Mammary epithelial cell (primary cell): ENCODE measurements at places on chromosomes 11 and 22. TPM values are rescaled to one million over a fixed set of nuclear protein-coding genes. Genes with fewer than 3 reads are reported as not detected.

LGALS12 gene
- total RNA-seq: not detected

MYOD1 gene
- total RNA-seq: not detected

CNIH2 gene
- total RNA-seq: 0.33 TPM

PDGFD gene
- total RNA-seq: 0.11 and 0.19 TPM in 2 replicates

KCNQ1OT1 gene
- total RNA-seq: 0.45 and 0.82 TPM in 2 replicates

OPCML gene
- 0.19 and 0.26 TPM in 2 replicates for total RNA-seq

GGTLC2 gene
- total RNA-seq: not detected

ZP1 gene
- not detected in 2 replicates for total RNA-seq

MTMR3 gene
- total RNA-seq: 34.1 and 52.4 TPM in 2 replicates

SLCO2B1 gene
- total RNA-seq: not detected

DTX4 gene
- 11.5 TPM for total RNA-seq

PKNOX2 gene
- total RNA-seq: 0.16 and 0.37 TPM in 2 replicates

SMTNL1 gene
- not detected in 2 replicates for total RNA-seq

TAGLN gene
- 3,470 TPM for total RNA-seq

DNA sequence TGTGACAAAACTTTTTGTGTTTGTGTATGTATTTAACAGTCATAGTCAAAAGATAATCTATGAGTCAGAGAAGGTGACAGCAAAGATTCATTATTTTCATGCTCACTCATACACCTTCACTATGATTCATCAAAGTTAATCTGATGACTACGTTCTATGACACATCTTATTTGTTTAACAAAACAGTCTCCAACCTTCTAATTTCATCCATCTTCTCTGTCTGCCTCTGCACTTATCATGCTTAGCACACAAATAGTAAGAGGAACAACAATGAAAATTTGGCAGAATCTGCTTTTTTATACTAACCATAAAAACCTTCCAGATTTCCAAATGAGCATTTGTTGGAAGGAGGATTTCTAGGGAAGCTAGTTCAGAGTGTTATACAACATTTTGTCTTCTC lies 568.9 kb downstream of the LUZP2 start:
- DNase-seq: peak; percentile 76

GRCh38 chr11:80086496-80087055 lies 645.7 kb upstream of the TENM4 start:
- no peak for DNase-seq

DNA sequence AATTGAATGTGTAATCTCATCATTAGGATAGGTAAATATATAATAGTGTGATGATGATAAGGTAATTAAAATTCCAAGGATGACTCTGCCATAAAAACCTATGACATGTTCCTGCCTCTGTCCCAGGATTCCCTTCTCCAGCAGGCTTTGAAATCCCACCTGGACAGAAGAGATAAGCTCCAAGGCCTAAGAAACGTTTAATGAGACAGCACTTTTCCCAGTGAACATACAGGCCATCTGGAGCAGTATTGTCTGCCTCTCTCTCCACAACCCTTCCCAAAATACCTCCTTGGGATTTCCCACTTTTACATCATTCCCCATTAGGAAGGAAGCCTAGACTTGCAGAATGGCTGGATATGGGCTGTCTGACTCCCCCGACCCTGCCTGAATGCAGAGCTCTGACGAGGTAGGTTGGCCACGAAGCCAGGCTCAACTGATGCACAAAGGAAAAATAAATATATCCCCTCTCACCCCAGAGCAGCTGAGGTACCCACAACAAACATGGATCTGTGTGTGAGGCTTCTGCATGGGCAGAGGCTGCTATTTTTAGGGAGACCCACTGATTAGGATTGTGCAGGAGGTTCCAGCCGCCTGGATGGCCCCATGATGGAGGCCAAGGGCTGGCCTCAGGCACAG lies 71.0 kb downstream of the TMPRSS5 start:
- peak; percentile 12 for DNase-seq

DNA sequence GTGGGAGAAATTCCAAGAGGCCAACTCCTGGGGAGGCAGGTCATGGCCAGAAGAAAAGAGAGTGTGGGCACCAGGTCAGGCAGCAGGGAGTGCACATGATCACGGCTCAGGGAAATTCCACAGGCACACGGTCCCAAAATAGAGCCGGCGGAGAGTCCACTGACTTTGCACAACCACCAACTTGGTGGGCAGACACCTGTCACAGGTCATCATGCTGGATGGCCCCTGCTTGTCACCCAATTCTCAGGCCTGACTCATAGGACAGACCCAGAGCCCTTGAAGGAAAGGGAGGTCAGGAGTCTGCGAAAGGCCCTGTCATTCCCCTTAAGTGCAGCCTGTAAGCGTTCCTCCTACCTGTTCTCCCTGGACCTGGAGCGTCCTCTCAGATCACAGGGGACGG lies 15.8 kb downstream of the APOL2 start:
- no peak for DNase-seq

GRCh38 chr11:68347841-68348240 lies 35.5 kb downstream of the LRP5 start:
- no peak for DNase-seq

DNA sequence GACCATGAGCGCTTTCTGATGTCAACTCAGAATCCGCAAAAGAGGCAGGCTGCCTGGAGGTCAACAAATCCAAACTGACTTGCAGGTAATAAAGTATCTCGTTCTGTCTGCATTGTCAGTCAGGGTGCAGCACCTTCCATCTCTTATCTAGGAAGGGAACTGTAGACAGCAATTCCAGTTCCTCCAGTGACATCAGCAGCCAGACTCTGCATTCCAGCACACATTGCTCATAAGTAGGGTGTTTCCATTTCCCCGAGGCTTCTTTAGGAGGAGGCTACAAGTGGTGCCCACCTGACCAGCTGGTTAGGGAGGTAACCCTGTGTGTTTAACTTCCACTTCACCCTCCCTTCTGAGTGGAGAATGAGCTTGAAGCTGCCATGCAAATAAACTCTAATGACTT lies 53.3 kb downstream of the NTM start:
- peak; percentile 46 for DNase-seq

DNA sequence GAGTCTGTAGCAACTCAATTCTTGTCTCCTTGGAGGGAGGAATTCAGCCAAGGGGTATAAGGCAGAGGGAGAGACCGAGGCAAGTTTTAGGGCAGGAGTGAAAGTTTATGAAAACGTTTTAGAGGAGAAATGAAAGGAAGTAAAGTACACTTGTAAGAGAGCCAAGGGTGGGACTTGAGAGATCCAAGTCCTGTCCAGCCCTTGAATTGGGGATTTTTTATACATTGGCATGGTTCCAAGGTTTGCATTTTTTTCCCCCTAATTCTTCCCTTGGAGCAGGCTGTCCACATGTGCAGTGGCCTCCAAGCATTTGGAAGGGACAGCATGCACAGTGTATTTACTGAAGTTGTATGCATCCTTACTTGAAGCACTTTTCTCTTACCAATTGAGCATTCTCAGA lies 192.1 kb downstream of the LUZP2 start:
- DNase-seq: no peak

- DNase-seq: no peak
Measured at GRCh38 chr11:70040869-70041501, 37.1 kb upstream of the ANO1 start.

DNA sequence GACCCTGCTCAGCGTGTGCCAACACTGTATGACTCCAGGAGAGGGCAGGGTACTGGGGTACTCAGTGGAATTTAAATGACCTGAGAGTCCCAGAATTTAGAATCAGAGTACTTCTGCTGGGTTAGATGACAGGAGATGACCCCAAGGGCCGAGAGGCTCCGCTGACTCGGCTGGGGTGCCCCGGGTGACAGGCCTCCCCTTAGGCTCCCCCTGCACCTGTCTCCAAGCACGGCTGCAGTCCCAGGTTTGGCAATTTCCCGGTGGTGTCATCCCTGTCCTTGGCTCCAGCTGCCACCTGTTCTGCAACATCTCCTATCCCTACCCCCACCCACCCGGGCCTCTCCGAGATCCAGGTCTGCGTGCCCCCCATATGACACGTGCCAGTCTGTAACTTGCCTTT lies 1.3 kb downstream of the ACTN3 start:
- no peak for DNase-seq

DNA sequence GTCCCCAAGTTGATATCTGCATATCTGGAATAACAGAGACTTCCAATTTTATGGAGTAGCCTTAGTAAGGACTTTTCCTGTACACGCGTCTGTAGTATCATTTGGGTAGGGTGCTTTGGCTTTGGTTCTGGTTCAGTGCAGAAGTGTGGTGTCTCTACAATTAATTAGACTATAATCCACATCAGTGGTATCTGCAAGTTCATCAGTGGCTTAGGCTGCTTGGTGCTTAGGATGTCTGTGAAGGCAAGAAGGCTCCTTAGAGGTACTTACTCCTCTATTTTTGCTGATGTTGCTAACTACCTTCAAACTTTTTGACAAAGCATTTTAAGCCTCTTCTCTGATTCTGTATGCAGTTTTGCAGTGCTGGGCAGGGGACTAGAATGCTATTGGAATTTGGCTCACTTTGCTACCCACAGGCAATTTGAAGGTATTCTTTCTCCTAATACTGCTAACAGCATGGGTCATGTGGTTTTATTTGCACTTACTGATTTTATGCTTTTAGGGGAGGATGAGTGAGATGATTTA lies 49.4 kb downstream of the KCNQ1OT1 start:
- DNase-seq: no peak

GRCh38 chr11:117565709-117566108 lies 231.3 kb downstream of the DSCAML1 start:
- no peak for DNase-seq

- no peak for DNase-seq
Measured at GRCh38 chr22:24391836-24392217, 35.6 kb upstream of the ADORA2A start.

- DNase-seq: no peak
Measured at GRCh38 chr11:69009441-69010211, 3.4 kb downstream of the MRGPRF start.

- DNase-seq: no peak
Measured at GRCh38 chr22:43118024-43118849, 7.7 kb downstream of the BIK start.

DNA sequence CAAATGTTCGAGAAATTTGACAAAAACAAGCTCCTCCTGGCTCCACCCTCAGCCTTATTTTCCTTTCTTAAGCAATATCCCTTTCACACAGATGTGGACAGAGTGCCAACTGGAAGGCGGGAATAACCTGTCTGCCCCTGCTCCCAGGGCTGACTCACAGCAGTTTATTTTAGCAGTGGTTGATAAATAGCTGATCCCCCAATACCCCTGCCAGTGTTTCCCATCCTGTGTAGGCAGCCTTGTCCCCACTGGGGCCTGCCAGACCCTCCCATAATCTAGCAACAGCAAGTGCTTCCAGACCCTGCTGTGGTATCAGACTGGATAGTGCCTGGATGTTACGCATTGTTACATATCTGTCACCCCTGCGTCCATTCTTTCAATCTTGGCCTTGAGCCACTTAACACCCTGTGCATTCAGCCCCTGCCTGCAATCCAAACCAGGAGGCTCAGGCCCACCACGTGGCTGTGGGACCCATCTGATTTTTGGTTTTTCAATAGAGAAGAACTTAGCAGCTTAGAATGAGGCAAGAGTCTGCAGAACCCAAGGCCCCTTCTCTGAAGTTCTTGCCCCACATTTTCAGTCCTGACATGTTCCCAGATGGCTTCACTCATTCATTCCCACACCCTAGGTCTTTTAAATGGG lies 53.7 kb downstream of the PARVA start:
- DNase-seq: peak; percentile 90

- DNase-seq: peak; percentile 66
Measured at GRCh38 chr11:8768625-8769333, 86.2 kb downstream of the RPL27A start.

DNA sequence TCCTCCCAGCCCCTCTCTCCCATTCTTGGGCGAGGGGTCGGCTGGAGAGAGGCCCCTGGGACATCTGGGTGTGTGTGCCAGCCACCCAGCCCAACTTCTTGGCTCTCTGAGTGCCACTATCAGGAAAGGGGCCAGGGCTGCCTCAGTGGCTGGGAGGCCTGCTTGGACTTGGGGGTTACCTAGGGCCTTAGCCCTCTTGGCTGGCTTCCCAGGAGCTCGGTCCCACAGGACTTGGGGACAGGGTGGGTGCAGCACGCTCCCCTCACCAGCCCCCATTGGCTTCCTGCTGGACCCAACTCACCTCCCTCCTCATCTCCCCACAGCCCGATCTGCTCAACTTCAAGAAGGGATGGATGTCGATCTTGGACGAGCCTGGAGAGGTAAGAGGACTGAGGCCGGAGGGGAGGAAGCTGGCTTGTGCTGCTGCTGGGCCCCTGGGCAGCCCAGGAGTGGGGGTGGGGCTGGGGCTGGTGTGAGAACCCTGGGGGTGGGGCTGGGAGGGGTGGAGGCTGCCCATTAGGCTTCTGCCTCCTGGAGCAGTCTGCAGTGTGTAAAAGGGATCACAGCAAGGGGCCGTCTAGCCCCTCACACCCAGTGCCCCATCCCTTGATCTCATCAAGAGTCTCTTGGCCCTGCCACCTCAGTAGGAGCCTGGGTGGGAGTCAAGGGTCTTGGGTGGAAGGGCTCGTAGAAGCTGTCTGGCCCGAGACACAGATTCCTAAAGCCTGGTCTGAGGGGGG lies 54.8 kb downstream of the TRIOBP start:
- no peak for DNase-seq

DNA sequence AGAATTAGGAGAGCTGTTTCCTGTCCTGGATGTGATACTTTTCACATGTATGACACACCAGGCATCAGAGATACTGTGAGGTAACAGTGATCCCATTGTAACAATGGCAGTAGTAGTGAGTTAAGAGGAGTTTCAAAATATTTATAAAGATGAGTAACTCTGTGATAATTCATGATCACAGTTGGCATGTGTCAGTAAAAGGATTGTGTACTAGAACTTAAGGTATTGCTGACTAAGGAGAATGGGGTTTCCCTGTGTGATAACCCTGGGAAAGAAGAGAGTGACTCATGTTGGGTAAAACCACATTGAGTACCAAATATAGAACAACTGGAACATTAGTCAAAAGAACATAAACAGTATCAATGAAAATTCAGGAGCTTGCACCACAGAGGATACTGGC lies 22.9 kb upstream of the SLC5A1 start:
- DNase-seq: peak; percentile 100

GRCh38 chr11:130890039-130890745 lies 26.1 kb downstream of the SNX19 start:
- DNase-seq: no peak

DNA sequence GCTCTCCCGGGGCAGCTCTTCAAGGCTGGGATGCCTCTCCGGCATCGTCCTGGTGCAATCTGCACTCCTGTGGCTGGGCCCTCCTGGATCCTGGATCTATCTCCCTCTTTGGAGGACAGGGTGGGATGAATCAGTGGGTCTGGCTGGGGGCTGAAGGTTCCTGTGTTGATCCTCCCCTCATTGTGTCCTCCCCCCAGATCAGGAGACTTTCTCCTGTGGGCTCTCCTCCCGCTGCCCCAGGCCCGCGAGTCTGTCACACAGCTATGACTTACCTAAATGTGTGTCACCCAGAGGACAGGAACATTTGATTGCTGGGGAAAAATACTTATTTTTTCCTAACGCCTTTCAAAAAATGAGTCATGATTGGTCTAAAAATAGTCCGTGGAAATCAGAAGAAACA lies 106.8 kb upstream of the NECTIN1 start:
- DNase-seq: no peak

GRCh38 chr11:78337554-78337924 lies 80.1 kb downstream of the GAB2 start:
- no peak for DNase-seq

DNA sequence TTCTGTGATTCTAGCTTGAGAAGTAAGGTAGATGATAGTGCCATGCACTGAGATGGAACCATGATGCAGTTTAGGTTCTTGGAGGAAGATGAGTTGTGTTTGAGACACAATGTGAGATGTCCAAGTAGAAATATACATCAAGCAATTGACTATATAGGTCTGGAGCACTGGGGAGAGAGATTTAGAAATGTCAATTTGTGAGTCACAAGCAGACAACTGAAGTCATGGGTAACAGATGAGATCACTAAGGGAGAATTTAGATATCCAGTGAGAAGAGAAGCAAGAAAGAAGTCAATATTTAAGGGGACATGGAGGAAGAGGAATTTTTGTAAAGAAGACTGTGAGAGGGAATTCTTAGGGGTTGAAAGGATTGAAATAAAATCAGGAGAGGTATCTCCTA lies 65.1 kb upstream of the RRAS2 start:
- DNase-seq: no peak
